ENCODE measurements at places on chromosomes 2 and 18. TPM values are rescaled to one million over a fixed set of nuclear protein-coding genes. Genes with fewer than 3 reads are reported as not detected.

Gene NT5C1B
- not detected for total RNA-seq

Gene IL37
- total RNA-seq, result not detected

GRCh38 chr2:158498043-158498748 lies 41.4 kb downstream of the PKP4 start:
- no peak for DNase-seq

- no peak for DNase-seq
Measured at GRCh38 chr2:47236503-47237215, 81.6 kb upstream of the STPG4 start.
